ENCODE measurements at places on chromosomes 2 and 18. TPM values are rescaled to one million over a fixed set of nuclear protein-coding genes. Genes with fewer than 3 reads are reported as not detected.

The GTF2A1L gene
- 0.27 TPM for total RNA-seq

The ACMSD gene
- total RNA-seq = not detected

The UNC80 gene
- not detected for total RNA-seq

The ZC3H6 gene
- 6.9 TPM for total RNA-seq

The UGT1A10 gene
- not detected for total RNA-seq

The HOXD10 gene
- not detected for total RNA-seq

The HS1BP3 gene
- 65.8 TPM for total RNA-seq

The DPYSL5 gene
- total RNA-seq = not detected

- no peak for DNase-seq
Observed at GRCh38 chr2:2027271-2027670, 283.0 kb upstream of the PXDN start.

- DNase-seq = no peak
Observed at GRCh38 chr2:56754627-56755026, 570.8 kb downstream of the CCDC85A start.

DNA sequence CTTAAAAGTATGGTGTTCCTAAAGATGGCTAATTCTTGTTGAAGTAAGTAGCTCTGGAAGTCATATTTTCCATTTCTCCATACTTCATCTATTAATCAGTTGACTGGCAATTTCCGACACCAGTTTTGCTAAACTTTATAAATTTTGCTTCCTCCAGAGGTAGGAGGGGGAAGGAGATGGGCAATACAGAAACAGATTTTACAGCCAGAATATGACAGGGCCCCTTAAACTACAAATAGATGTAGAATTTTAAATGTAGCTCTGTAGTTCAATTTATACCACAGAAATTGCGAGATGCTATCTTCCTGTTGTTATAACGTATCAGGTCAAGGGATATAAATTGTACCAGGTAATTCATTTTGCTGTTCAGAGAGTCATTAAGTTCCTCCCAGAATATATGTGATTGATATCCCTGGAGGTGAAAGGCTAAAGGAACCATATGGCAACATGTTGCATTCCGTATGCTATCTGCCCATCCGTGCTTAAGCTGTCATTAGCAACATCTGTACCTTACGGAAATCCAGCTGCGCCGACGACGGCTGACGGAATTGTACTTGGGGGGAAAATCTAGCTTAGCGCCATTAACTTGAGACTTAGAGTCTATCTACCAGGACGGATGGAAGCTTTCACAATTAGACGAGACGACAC lies 8.4 kb upstream of the NR4A2 start:
- no peak for DNase-seq

DNA sequence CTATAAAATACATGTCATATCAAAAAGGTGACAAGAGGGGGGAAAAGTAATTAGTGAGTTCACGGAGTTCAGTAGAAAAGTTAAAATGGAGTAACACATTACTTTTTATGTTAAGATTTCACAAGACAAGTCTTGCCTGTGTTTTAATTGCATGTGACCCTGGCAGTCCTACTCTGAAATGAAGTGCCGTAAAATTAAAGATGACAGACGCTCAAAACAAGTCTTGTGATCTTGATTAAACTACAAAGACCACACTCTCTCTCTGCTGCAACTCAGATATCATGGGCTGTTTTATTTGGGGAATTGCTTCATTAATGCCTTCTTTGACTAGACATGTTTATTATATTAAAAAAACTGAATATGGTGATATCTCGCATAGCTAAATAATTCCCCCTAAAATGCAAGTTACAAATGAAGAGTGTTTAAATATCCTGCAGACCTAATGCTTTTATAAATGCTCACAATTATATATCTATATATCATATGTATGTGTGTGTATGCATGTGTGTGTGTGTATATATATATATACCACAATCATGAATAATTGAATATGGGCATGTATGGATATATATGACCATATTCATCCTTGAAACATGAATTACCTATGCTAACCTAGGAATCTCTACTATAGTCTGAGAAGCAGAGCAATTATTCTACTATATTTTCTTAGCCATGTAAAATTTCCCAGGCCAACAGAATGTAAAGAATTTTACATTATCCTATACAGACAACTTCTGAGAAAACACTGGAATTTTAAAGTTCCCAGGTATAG lies 647.5 kb downstream of the ARHGAP15 start:
- DNase-seq = no peak

GRCh38 chr2:233419602-233420391 lies 65.5 kb downstream of the DGKD start:
- no peak for DNase-seq

GRCh38 chr2:199940373-199940772 lies 14.9 kb downstream of the TYW5 start:
- no peak for DNase-seq

- no peak for DNase-seq
Observed at GRCh38 chr2:231245249-231246094, 47.0 kb downstream of the ARMC9 start.

DNA sequence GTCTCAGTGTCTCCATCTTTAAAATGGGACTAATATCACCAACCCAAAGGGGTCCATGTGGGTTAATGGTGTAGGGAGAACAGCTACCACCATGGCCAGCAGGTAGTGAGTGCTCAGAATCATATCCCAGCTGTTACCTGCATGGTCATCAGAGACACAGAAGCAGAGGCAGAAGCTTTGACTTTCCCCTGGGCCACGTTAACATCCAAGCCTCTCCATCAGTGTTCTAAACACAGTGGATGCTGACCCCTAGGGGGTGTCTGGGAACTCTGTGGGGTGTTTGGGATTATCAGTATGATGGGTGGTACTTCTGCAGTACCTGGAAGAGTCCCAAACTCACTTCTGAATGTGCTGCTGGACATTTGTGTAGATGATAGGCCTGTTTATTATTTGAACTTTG lies 93.6 kb downstream of the GYPC start:
- DNase-seq = no peak

GRCh38 chr18:53509886-53510285 lies 714.6 kb downstream of the MBD2 start:
- DNase-seq = no peak

DNA sequence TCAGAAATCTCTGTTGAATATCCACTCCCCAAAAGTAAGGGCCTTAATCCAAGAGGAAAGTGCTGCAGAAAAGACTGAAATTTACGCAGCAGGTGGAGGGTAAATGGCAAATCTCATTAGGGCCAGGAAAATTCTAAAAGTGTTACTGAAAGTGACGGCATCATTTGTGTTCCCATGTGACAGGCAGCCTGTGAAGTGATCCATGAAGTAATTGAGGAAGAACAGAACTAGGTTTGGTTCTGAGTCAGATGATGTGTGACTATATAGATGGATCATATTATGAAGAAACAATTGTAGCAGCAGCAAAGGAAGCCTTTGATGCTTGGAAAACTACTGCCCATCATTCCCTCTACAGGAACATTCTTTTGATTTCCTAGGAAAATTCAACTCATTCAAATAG lies 401.2 kb downstream of the TGIF1 start:
- no peak for DNase-seq

- no peak for DNase-seq
Observed at GRCh38 chr2:226773291-226773690, 26.3 kb downstream of the IRS1 start.

DNA sequence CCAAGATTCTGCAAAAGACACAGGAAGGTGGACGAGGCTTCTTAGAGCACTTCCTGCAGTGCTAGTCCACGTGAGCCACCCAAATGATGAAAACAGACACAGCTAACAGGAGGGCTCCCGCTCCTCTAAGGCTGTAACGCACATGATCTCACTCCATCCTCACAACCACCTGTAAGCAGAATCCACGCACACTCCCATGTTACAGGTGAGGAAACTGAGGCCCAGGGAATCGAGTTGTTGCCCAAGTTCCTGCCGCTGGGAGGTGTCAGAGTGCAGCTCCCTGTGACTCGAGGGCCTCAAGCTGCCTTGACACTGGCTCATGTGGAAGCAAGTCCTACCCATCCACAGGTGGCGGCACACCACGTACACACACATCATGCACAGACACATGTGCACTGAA lies 4.4 kb downstream of the DNMT3A start:
- no peak for DNase-seq

DNA sequence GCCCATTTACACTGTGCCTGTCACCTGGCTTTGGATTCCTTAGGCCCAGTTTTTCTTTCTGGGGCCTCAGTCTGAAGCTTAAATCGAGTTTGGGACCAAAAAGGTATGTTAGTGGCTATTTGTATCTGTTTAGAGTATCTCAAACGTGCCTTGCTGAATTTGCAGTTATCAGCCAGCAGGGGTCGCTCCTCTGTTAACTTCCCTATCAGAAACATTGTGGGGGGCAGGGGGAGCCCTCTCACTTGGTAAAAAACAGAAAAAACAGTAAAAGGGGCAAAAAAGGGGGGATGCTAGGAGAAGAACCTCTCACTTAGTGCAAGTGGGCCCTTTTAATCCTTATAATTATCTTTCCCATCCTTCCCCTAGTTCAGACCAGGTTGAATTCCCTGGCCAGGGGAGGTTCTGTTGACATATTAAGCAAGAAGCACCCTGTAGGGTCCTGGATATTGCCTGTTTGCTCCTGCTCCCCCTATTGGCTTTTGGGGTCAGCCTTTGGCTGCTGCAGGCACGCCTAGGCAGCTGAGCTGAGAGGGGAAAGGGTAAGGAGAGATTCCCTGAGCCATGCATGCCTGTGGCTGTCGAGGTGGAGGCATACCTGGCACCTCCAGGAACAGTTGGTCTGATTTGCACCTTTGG lies 8.8 kb upstream of the IFIH1 start:
- DNase-seq = no peak

GRCh38 chr2:120670371-120670770 lies 65.3 kb upstream of the GLI2 start:
- no peak for DNase-seq
